ENCODE measurements at places on chromosomes 2 and 18.
A peak's percentile ranks its signal among the peaks of the same experiment; 100 is the strongest.

DNA sequence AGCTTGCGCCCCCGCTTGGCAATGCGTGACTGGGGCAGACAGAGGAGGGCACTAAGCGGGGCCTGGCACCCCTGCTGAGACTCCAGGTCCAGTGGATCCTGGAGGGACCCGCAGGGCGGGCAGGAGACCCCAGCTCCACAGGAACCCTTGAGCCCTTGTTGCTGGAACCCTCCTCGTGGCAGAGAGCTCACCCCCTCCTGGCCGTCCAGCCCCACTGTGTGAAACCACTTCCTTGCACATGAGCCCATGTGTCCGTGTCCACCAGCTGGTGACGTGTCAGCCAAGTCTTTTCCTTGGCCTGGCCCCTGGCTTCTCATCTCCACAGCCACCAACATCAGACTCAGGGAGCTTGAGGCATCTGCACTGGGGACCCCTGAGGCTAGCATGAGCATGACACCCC is 38.0 kb downstream of the BIN1 start:
- no peak for DNase-seq

- no peak for DNase-seq
Observed at GRCh38 chr2:227570615-227571014, 28.1 kb upstream of the SCYGR2 start.

GRCh38 chr2:181372646-181373040 is 84.5 kb upstream of the ITGA4 start:
- DNase-seq, result no peak

GRCh38 chr2:159640176-159640575 is 23.8 kb upstream of the BAZ2B start:
- no peak for DNase-seq

DNA sequence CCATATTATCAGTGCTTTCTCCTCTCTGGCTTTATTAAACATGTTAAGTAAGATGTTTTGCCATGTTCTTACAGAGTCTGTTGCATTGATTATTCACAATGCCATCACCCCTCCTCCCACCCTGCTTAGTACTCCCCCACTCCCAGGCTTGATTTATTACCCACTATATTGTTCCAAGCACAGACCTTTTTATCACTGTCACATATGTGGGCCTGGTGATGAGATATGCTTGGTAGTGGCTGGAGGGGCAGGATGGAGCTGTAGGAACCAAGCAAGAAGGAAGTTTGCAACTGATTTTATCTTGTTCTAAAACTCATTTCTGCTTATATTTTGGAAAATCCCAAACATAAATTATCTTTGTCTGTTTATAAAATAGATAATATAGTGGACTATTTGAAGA is 748.2 kb upstream of the CELF4 start:
- DNase-seq, result no peak

DNA sequence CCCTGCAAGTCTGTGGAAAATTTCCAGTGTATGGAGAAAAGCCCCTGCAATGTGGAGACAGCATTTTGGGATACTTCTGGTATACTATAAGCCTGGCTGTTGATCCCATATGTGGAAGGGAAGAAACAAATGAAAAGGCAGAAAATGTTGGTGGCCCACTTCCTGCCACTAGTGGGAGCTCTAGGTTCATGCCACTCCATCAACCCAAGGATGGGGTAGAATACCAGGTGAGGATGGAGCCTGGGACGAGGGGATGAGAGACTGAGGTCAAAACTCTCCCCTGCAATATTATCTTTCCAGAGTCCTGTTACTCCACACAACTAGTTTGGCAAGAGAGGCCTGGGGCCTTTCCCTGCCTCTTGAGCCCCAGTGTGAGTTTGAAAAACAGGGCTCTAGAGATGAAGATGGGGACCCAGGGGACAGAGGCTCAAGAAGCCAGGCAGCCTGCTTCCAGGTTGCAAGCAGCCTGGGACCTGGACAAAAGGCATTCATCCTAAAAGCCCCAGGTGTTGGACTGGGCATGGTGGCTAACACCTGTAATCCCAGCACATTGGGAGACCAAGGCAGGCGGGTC is 31.9 kb downstream of the BMP10 start:
- DNase-seq, result peak; percentile 56

GRCh38 chr18:63232826-63233225 is 86.7 kb downstream of the BCL2 start:
- DNase-seq, result no peak

DNA sequence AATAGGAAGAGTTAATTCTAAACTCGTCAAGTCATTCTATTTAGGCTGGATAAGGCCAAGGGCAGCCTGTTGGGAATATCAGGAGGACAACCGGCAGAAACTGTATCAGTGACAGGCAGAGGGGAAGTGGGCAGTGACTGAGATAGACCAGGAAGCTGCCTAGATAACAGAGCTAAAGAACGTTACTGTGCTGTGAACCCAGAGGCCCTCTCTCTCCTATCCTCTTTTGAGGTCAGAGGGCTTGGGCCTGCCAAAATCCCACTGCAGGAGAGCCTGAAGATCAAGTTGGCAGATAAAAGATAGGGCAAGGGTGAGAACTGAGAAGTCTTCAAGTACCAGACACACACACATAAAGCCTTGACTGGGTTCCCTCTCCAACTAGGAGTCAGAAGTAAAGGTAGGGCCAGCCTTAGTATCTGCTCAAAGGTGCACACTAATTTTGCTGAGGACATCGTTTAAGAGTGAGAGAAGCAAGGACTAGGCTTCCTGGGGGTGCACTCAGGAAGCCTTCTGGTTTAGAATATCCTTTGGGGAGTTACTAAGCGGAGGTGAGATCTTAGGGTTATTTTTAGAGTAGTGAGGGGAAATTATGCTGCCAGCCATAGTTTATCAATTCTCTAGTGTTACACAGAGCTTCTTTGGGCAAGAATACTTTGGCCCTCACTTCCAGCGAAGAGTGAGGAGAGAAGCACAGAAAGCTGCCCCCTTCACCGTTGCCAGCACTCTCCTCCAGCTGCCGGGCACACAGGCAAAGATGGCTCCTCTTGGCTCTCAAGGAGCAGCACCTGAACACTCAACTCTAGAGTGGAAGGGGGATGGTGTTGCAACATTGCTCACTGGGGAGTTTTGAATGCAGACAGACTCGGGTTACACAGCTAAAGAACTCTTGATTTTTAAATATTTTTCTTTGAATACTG is 9.8 kb downstream of the CAVIN2 start:
- no peak for DNase-seq

GRCh38 chr2:9010866-9011265 is 7.4 kb upstream of the MBOAT2 start:
- no peak for DNase-seq

DNA sequence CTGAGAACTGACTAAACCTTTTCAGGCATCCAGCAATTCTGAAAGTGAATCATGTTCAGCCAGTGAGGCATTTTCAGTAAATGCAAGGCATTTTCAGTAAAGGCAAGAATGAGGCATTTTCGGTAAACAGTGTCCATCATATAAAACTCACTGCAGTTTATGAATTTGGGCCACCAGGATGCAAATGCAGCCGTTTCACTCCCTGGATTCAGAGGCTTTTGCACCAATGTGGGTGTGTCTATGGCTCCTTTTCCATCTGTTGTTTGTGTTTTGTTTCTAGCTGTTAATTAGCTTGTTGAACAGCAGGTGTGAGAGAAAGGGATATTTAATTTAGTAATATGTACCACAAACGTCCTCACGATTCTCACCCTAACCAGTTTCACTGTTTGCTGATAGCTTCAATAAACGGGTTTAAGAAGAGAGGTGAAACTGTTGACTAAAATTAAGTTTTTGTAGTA is 116.3 kb upstream of the PGAP1 start:
- no peak for DNase-seq

DNA sequence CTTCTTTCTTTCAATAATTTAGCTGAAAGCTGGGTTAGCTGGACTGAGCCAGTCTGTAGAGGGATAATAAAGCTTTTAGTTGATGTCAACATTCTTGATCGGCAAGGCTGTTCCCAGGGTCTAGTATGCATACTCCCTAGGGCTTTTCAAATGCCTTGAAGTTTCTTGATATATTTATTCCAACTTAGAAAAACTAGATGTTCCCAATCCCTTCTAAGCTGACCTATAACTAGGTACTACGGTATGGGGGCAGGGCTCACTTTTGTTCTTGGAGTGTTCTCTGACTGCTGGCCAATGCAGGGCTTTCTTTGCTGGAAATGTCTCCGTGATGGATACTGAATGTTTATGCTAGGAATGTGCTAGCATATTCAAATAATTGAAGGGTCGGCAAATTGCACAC is 258.6 kb upstream of the TANK start:
- DNase-seq, result no peak

DNA sequence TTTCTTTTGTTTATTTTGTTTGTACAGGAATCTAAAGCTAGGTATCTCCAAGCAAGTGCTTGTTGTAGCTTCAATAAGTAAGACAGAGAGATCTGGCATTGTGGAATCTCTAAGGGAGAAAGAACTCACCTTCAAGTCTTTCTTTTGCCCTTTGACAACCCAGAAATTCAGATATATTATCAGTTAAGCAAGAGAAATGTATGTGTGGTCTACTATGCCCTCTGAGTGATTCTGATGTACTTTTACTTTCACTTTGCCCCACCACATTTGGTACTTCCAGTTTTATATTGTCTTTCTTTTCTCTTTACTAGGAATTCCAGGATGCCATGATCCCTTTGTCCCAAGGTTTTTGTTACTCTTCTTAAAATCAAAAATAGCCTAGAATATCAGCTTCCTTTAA is 259.6 kb upstream of the PIK3C3 start:
- DNase-seq, result no peak

DNA sequence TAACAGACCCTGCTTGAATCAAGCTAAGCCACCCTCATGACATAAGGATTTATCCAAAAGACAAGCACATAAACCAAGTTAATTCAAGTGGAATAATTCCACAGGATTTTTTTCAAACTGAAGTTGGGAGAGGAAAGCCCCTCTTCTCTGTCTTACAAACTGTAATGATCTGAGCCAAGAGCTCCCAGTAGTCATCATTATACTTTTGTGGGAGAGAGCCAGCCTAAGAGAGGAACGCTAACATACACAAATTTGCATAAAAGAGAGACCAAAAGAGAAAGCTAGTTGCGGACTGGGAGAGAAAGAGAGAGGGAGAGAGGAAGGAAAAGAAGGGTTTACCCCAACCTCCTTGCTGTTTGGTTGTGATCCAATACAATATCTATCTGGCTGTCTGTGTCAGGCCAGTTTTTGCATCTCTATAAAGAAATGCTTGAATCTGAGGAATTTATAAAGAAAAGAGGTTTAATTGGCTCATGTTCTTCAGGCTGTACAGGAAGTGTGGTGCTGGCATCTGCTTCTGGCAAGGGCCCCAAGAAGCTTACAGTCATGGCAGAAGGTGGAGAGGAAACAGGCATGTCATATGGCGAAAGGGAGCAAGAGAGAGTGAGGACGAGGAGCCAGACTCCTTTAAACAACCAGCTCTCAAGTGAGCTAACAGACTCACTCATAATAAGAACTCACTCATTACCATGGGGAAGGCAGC is 20.8 kb upstream of the PUM2 start:
- no peak for DNase-seq

DNA sequence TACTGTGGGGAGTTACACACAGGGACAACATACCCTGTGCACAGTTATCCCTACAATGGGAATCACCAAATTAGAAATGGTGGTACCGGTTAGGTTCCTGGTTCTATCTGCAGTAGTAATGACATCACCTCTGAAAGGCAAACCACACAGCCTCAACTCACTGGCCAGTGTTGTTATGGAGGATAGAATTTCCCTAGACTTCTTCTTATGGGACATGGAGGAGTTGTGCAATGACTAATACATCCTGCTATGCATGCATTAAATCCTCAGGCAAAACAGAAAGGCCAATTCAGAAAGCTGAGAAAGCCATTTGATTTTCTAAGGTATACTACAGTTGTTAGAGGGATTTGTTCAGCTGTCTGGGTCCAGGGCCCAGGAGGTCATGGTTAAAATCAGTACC is 439.3 kb downstream of the TMX3 start:
- no peak for DNase-seq

DNA sequence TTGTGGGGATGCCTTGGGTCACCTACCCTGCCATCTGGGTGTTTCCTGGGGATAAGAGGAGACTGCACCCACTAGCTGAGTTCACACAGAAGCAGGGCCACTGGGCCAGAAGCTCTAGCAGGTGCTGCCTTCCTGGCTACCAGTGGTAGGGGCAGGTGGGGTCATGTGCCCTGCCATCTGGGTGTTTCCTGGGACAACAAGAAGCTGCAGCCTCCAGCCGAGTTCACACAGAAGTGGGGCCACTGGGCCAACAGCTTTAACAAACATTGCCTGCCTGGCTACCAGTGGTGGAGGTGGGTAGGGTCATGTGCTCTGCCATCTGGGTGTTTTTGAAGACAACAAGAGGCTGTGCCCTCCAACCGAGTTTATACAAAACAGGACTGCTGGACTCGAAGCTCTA is 282.2 kb upstream of the SYT4 start:
- DNase-seq, result no peak

DNA sequence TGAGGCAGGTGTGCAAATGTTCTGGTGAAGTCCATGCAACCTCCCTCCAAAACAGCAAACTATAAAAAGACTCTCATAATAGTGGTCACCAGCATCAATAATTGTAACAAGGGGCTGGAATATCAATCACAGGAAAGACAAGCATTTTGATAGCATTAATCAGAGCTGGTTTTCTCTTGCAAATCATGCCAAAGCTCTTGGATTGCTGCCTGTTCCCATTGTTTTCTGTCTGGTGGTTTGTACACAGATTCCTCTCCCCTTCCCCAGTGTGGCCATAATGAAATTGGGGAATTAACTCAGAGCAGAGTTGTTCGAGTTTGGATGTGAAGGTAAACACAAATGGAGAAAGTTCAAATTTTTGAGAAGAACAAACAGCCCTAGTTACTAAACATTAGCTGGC is 134.2 kb downstream of the CDCA7 start:
- DNase-seq, result no peak

DNA sequence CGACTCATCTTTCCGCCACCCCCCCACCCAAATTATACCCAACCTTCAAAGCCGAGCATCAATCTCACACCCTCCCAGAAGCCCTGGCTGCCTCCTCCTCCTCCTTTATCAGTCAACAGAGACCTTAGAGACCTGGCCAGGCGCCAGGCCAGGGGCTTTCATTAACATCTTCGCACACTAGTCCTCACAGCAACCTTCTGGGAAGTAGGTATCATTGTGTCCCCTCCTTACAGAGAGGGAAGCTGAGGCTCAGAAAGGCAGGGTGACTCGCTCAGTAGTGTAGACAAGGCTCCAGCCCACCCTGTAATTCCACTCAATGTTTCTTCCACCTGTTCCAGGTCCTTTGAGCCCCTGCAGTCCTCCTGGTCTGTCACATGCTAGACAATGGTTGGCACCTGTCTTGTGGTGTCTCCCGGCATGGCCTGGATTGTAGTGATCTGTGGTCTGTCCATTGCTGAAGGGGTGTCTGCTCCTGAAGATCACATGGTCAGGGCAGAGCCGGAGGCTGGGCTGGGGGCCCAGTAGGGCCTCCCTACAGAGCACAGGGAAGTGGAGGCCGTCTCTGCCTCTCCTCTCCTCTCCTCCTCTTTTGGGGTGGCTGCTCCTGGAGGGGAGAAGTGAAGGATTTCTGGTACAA is 36.0 kb downstream of the KLHL29 start:
- DNase-seq, result no peak

GRCh38 chr2:3747826-3748225 is 44.5 kb downstream of the DCDC2C start:
- no peak for DNase-seq
